ENCODE measurements at places on chromosomes 4 and X.

DNA sequence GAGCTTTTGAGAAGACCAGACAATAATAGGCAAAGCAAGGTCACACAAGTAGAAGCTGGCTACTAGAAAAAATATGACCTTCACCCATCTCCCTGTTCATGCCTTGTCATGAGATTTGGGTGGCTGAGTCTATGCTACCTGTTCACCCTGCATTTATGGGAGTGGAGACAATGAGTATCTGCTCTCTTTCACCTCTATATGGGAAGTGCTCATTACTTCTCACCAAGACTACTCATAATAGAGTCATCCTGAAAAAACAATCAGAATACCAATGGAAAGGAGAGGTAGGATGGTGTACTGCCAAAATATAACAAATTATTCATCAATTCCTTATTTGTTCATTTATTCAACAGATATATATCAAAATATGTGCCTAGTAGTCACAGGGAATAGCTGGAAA lies 921.8 kb upstream of the INTU start:
- no peak for DNase-seq

- DNase-seq, result no peak
Observed at GRCh38 chr4:156971676-156972378, at the start of gene PDGFC. Gene PDGFC, minus strand, starts transcription at chr4:156971799. Its CDS starts 896 bp downstream, at chr4:156970903.

- peak; percentile 1 for DNase-seq
Observed at GRCh38 chrX:104195489-104196084, 29.3 kb downstream of the FAM199X start.

DNA sequence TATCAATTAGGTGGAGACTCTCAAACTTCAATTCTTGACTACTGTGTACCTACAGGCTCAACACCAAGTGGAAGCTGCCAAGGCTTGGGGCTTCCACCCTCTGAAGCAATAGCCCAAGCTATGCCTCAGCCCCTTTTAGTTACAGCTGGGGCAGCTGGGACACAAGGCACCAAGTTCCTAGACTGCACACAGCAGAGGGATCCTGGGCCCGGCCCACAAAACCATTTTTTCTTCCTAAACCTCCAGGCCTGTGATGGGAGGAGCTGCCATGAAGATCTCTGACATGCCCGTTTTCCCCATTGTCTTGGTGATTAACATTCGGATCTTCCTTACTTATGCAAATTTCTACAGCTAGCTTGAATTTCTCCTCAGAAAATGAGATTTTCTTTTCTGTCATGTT lies 3.4 kb upstream of the UGDH start:
- no peak for DNase-seq

DNA sequence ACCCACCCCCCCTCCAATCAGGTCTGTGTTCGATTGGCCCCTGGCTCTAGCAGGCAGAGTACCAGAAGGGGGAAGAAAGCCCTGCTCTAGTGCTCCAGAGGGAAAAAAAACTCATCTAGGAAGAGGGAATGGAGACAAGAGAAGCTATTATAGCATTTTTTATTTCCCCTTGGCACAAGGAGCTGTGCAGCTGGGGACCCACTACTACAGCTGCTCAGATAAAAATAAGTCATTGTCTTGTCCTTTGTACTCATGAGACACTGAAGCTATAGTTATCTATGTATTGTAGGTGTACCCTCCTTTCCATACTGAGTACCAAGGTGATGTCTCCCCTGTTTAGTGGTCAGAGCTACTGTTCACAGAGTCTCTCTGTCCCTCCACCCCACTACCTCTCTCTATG lies 14.3 kb downstream of the CCDC160 start:
- no peak for DNase-seq

GRCh38 chrX:119646515-119646914 lies 40.3 kb upstream of the NKRF start:
- no peak for DNase-seq

- DNase-seq, result no peak
Observed at GRCh38 chr4:143502231-143502630, 11.3 kb upstream of the SMARCA5 start.

DNA sequence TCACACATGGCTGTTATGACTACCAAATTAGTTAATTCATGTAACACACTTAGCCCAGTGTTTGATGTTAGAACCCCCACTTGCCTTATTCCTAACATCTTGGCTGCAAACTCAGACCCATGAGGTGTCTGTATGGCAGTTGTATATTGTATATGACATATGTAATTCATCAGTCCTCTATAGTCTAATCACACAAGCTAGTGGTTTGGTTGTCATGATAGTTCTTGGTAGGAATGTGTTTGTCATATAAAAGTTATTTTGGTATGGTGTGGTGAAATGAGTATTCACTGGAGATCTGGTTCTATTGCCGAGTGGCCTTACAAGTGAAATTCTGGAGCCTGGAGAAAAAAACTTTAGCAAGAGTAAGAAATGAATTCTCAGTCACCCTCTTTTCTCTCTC lies 149.2 kb downstream of the AWAT2 start:
- no peak for DNase-seq

GRCh38 chrX:69107231-69107739 lies 58.0 kb downstream of the PJA1 start:
- peak; percentile 43 for DNase-seq

GRCh38 chrX:39596437-39596836 lies 501.3 kb downstream of the BCOR start:
- DNase-seq, result no peak

GRCh38 chrX:80014141-80014940 lies at the start of gene TBX22:
Gene TBX22, plus strand, starts transcription at chrX:80014753. Its CDS starts 7,517 bp downstream, at chrX:80022270.
- DNase-seq, result no peak

GRCh38 chrX:80317646-80318045 lies 102.6 kb upstream of the TENT5D start:
- DNase-seq, result no peak

DNA sequence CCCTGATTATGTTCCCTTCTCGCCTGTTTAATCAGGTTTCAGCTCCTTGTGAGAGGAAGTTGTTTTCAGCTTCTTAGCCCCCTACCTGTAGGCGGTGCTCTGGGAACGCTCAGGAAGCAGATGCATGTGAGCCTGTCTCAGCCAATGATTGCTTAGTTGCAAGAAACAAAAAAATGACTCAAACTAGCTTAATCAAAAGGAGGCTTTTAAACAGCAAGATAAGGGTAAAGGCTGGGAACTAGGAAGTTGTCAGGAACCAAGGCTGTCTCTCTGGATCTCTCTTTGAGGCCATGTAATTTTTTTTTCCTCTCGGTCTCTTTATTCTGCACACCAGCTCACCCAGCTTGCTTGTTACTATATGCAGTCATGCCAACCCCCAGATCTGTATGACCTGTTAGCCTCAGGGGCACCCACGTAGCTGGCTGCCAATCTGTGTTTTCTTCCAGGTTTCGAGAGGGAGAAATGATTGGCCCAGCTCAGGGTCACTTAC lies 109.1 kb downstream of the PTTG2 start:
- DNase-seq, result no peak

- no peak for DNase-seq
Observed at GRCh38 chr4:165784672-165785071, 88.4 kb upstream of the TLL1 start.
